ENCODE measurements at places on chromosomes 4 and X. TPM values are rescaled to one million over a fixed set of nuclear protein-coding genes. Genes with fewer than 3 reads are reported as not detected.

DNA sequence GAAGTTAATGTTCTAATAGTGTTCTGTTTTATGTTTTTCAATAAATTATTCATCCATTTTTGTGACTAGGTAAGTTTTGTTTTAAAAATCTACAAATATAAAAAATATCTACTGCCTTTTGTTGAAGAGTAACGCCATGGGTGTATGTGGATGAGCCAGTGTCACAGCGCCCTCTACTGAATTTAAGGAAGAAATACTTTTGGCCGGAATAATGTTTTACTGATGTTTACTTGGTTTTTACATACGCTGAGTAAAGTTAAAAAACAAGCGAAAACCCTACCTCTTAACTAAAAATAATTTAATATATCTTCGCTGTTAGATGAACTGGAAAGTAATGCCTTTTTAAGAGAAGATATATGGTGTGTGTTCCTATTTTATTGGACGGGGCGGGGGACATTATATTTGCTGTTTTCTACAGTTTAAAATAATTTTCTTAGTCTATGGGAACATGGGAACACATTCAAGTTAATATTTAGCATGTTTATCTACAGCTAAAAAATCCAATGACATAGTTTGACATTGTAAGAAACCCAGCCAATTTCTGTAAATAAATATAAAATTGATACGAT is 86.1 kb downstream of the CPE start:
- H3K4me3 ChIP-seq, result no peak overlapping the region
- H3K4me1 ChIP-seq, result no peaks in the 10 kb centered on the region
- no peaks in the 10 kb centered on the region for H3K36me3 ChIP-seq
- no peaks in the 10 kb centered on the region for H3K27me3 ChIP-seq
- no peak overlapping the region for H3K27ac ChIP-seq

DNA sequence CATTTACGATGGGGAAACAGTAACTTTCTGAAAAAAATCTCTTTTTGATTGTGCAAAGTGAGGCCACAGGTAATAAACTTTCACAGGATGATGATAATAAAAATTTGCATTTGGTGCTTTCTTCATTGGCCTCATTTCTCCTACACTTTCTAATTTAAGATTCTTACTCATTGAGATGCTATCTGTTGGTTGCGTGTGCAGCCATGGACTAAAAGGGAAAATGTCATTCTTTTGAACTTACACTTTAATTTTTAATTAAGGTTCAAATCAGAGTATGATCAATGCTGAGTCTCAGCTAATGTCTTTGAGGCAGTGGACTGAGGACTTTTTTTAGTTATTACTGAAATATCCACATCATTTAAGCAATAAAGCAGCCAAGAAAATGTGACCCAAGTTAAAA is 87.6 kb downstream of the SEL1L3 start:
- no peaks in the 10 kb centered on the region for H3K4me1 ChIP-seq
- no peak overlapping the region for H3K4me3 ChIP-seq
- H3K27me3 ChIP-seq, result no peaks in the 10 kb centered on the region
- no peak for DNase-seq
- no peak overlapping the region for H3K27ac ChIP-seq

- no peaks in the 10 kb centered on the region for H3K27me3 ChIP-seq
- H3K4me1 ChIP-seq, result peaks cover 15% of the 10 kb centered on the region
- no peaks in the 10 kb centered on the region for H3K36me3 ChIP-seq
Measured at GRCh38 chr4:145937971-145938611, 532 bp downstream of the ZNF827 start.

- H3K27ac ChIP-seq, result no peak overlapping the region
- H3K27me3 ChIP-seq, result no peaks in the 10 kb centered on the region
- H3K4me3 ChIP-seq, result peak overlapping the region; percentile 45
- H3K36me3 ChIP-seq, result no peaks in the 10 kb centered on the region
Measured at GRCh38 chrX:77446029-77446585, 1.1 kb upstream of the FGF16 start.

Gene PRR32
- not detected for total RNA-seq

Gene MAGEA10
- total RNA-seq, result not detected

All from upper lobe of left lung (tissue), 6 donors.